ENCODE measurements at places on chromosomes 12 and 14. TPM values are rescaled to one million over a fixed set of nuclear protein-coding genes. Genes with fewer than 3 reads are reported as not detected.
A peak's percentile ranks its signal among the peaks of the same experiment; 100 is the strongest.

Gene OTUB2
- 1.1 TPM for total RNA-seq

Gene DTX1
- total RNA-seq: 0.86 TPM

Gene EIF5
- 125 TPM for total RNA-seq

Gene ZNF891
- total RNA-seq: 4.1 TPM

Gene GALNT9
- 2.8 TPM for total RNA-seq

Gene C12orf54
- not detected for total RNA-seq

Gene MIPOL1
- 16.9 TPM for total RNA-seq

DNA sequence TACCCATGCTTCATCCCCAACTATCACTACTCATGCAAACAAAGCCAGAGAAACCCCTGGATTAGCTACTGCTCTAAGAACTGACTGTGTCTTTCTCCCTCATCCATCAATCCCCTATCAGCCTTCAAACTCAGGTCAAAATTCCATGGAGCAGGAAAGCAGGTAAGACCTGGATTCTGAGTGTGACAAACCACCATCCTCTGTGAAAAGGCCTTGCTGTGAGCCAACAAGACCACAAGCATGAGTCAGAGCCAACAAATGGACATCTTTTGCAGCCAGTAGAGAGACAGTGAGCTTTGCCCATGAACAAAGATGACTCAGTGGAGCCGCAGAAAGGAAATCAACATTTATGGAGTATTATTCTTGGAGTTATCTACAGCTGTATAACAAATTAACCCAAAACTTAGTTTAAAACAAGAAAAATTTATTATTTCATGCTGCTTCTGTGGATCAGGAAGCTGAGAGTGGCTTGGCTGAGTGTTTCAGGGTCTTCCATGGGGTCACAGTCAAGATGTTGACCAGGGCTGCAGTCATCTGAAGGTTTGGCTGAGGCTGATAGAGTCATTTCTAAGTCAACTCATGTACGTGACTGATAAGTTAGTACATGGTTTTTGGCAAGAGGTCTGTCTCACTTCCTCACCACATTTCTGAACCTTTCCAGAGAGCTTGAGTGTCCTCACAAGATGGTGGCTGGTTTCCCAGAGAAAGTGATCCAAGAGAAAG is 61.1 kb downstream of the PITPNM2 start:
- no peak for DNase-seq
- no peak overlapping the region for H3K27ac ChIP-seq
- H3K4me1 ChIP-seq: peaks cover 34% of the 10 kb centered on the region
- no peaks in the 10 kb centered on the region for H3K27me3 ChIP-seq
- H3K4me3 ChIP-seq: no peak overlapping the region
- H3K36me3 ChIP-seq: no peaks in the 10 kb centered on the region

GRCh38 chr14:97692084-97692483 is 894.9 kb downstream of the VRK1 start:
- no peaks in the 10 kb centered on the region for H3K4me1 ChIP-seq
- H3K27ac ChIP-seq: no peak overlapping the region
- DNase-seq: no peak
- no peak overlapping the region for H3K4me3 ChIP-seq
- no peaks in the 10 kb centered on the region for H3K27me3 ChIP-seq

DNA sequence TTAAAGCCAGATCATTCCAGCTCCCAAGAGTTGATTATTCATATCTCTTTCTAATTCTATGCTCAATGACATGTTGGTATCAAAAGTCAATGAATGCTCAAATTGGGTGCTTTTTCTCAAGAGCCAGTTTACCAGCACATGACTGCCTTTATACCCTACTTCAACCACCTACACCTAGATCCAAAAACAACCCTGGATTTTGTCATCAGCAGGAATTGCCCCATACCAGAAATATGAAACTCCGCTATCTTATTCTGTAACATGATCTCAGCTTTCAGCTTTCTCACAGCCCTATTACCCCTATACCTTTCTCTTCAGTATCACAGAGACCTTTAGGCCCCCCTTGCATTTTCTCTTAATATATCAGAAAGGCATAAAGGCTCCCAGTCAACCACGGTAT is 32.3 kb upstream of the ESR2 start:
- H3K27me3 ChIP-seq: no peaks in the 10 kb centered on the region
- H3K27ac ChIP-seq: no peak overlapping the region
- no peaks in the 10 kb centered on the region for H3K36me3 ChIP-seq

DNA sequence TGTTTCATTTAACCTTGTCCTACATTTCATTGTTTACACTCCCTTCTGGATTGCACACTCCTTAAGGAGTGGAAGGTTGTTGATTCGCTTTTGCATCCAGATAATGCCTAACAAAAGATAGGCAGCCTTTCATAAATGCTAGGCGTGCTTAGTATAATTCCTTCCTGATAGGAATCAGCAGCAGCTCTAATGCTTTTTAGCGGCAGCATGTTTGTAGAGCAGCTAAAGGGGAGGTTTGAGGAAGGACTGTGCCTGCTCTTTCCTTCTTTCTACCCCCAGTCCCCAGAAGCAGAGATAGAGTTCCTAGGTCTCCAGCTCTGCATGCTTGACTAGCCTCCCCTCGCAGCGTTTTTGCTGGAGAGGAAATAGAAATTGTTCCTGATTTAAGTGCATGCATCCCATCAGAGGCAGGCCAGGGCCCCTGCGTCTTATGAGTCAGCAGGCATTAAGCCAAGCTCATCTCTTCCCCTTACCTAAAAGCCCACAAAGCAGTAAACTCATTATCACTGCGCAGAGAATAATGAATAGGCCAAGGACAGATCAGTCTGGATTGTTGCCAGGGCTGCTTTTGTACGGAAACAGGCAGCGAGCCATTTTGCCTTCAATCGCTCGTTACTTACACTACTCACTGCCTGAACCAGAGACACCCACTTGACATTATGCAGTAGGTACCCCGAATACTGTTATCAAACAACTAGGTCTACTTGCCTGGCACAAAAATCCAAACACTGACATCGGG is 14.0 kb upstream of the TBPL2 start:
- H3K27ac ChIP-seq: peak overlapping the region; percentile 38
- peak; percentile 74 for DNase-seq
- H3K36me3 ChIP-seq: no peaks in the 10 kb centered on the region
- H3K4me1 ChIP-seq: peaks cover 7% of the 10 kb centered on the region
- H3K27me3 ChIP-seq: no peaks in the 10 kb centered on the region

DNA sequence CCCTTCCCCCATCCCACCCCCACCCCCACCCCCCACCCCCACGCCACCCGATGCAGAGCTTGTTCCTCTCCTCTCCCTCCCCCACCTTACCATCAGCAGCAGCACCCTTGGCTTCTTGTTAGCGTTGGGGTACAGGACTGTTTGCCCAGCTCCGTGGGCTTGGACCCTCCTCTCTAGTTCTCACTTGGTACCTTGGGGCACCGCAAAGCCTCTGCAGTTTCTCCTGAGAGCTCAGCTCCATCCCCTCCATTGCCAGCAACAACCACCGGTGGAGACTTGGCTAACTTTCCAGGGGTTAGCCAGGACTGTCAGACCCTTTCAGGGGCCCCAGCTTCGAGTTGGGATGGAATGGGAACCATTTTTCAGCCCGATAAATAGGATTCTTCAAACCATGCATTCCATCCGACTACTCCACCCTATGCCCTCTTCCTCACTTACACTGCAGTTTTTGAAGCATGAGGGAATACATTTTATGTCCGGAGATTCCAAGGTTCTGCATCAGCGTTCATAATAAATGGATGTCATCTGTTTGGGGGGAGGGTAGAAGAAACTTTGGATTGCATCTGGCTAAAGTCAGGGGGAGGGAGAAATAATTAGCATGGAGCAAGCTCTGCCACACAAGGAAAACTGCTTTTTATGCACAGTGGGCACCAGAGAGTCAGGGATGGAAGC is 1.1 kb downstream of the SCN8A start:
- H3K27ac ChIP-seq: no peak overlapping the region
- DNase-seq: no peak
- no peaks in the 10 kb centered on the region for H3K36me3 ChIP-seq
- no peaks in the 10 kb centered on the region for H3K27me3 ChIP-seq
- H3K4me1 ChIP-seq: peaks cover 3% of the 10 kb centered on the region
- H3K4me3 ChIP-seq: no peak overlapping the region

GRCh38 chr12:105672121-105672975 is 341.9 kb downstream of the C12orf75 start:
- no peak overlapping the region for H3K4me3 ChIP-seq
- H3K27ac ChIP-seq: peak overlapping the region; percentile 35
- no peaks in the 10 kb centered on the region for H3K27me3 ChIP-seq
- no peaks in the 10 kb centered on the region for H3K36me3 ChIP-seq

DNA sequence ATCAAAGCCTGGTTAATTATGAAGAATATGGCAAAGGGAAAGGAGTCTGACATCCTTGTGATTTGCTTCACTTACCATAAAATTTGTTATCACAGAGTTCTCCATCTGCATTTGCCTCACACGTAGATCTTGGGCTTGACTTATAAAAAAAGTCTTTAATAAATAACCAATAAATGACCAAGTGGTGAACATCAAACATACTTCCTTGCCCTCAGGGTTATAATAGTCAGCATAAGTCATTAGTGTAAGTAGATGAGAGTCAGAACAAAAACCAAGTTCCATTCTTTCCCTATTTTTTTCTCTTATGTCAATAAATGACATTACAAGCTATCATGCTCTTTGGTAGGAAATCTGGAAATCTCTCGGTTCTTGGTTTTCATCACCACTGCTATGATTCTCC is 635.4 kb upstream of the ATXN7L3B start:
- DNase-seq: no peak
- H3K36me3 ChIP-seq: no peaks in the 10 kb centered on the region
- H3K4me3 ChIP-seq: no peak overlapping the region
- no peaks in the 10 kb centered on the region for H3K27me3 ChIP-seq
- no peak overlapping the region for H3K27ac ChIP-seq

GRCh38 chr12:6632026-6632983 is 3.5 kb downstream of the LPAR5 start:
- no peak overlapping the region for H3K4me3 ChIP-seq
- H3K4me1 ChIP-seq: no peaks in the 10 kb centered on the region
- DNase-seq: no peak
- H3K36me3 ChIP-seq: no peaks in the 10 kb centered on the region
- H3K27me3 ChIP-seq: no peaks in the 10 kb centered on the region

DNA sequence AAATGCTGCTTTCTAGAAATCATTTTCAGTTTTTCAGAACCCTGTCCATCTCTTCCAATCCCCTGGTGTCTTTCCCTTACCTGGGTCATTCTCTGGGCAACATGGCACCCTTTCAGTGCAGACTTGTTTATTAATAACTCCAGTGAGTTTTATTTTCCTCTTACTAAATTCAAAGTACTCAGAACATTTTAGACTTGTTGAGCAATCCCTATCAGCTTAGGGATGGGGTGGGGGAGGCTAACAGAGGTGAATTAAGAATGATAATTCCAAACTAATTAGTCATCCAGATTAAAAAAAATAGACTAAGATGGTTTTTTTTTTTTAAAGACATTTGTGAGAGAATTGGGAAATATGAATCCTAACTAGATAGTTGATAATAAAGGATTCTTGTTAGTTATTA is 10.7 kb downstream of the GPRC5A start:
- no peak overlapping the region for H3K4me3 ChIP-seq
- peak overlapping the region; percentile 81 for H3K27ac ChIP-seq
- H3K4me1 ChIP-seq: peaks cover 18% of the 10 kb centered on the region
- H3K27me3 ChIP-seq: no peaks in the 10 kb centered on the region
- DNase-seq: no peak
- H3K36me3 ChIP-seq: no peaks in the 10 kb centered on the region

DNA sequence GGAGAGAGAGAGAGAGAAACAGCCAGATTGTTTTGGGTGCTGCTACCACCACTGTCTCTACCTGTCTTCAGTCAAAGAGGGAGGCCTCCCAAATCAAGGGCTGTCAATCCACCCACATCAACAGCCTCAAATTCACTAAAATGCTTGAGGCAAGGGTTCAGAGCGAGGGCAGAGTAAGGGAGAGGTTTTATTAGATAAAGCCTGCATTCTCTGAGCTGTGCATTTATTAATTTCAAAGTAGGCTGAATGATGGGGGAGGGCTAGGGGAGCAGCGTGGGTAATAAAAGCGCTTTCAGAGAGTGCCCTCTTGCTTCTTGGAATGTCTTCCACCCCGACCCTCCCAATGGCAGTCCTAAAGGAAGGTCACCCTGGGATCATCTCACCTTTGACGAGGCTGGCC is 636.5 kb upstream of the TBX3 start:
- H3K36me3 ChIP-seq: no peaks in the 10 kb centered on the region
- no peak overlapping the region for H3K4me3 ChIP-seq
- no peak for DNase-seq
- peaks cover 6% of the 10 kb centered on the region for H3K4me1 ChIP-seq
- H3K27ac ChIP-seq: no peak overlapping the region

DNA sequence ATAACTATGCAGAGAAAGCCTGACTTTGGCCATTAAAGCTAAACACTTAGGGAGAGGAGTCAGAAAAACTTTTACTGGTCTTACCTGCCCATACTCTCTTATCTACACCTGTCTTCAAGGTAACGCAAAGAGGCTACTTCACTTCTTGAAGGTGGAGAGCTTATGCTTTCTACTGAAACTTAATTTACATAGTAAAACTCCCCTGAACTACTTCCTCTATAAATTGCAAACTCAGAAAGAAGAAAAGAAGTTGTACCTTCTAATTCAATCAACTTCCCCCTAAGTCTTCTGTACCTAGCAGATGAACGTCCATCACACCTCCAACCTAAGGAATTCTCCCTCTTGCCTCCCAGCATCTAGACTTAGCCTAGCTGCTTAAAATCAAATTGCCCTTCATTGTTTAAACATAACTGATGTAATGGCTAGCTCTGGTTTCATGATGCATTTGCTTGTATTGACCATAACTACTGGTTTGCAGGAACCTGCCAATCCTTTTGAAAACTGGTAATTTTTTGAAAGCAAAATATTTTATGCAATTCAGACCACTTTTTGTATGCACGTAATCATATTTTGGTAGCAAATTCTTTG is 87.7 kb downstream of the STON2 start:
- no peaks in the 10 kb centered on the region for H3K36me3 ChIP-seq
- H3K4me3 ChIP-seq: no peak overlapping the region
- no peak for DNase-seq
- H3K27me3 ChIP-seq: no peaks in the 10 kb centered on the region
- H3K4me1 ChIP-seq: peaks cover 5% of the 10 kb centered on the region

DNA sequence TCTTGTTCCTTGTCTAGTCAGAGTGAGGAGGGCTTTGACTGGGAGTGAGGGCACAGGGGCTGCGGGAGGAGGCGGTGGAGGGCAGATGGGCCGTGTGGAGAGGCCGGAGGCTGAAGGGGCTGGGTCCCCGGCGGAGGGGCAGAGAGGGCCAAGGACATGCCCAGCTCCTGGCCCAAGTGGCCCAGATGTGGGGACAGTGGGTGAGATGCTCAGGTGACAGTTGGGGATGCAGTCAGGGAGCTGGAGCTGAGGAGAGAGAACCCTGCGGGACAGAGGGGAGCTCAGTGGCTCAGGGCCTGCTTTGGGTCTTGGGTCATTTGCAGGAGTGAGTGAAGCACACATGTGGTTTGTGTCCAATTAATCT is 26.5 kb upstream of the PLD4 start:
- H3K27ac ChIP-seq: no peak overlapping the region
- no peak overlapping the region for H3K4me3 ChIP-seq
- no peaks in the 10 kb centered on the region for H3K36me3 ChIP-seq
- H3K4me1 ChIP-seq: no peaks in the 10 kb centered on the region
- DNase-seq: no peak

GRCh38 chr12:106065506-106065905 is 73.2 kb downstream of the NUAK1 start:
- no peak for DNase-seq
- no peak overlapping the region for H3K27ac ChIP-seq
- H3K4me3 ChIP-seq: no peak overlapping the region
- no peaks in the 10 kb centered on the region for H3K36me3 ChIP-seq
- H3K4me1 ChIP-seq: no peaks in the 10 kb centered on the region

- peak overlapping the region; percentile 89 for H3K4me3 ChIP-seq
- H3K4me1 ChIP-seq: peaks cover 8% of the 10 kb centered on the region
- H3K27me3 ChIP-seq: no peaks in the 10 kb centered on the region
- peak; percentile 16 for DNase-seq
- no peaks in the 10 kb centered on the region for H3K36me3 ChIP-seq
Observed at GRCh38 chr12:50765095-50765911, 1.4 kb downstream of the ATF1 start.

Data from ovary (tissue), 10 donors.